Stimulated activated CD4-positive, alpha-beta T cell treated with anti-CD3 and anti-CD28 coated beads, Interleukin-1b, Interleukin-23, amount 100 ng/mL, for 1 hour (primary cell): ENCODE measurements at places on chromosomes 2 and 18.

DNA sequence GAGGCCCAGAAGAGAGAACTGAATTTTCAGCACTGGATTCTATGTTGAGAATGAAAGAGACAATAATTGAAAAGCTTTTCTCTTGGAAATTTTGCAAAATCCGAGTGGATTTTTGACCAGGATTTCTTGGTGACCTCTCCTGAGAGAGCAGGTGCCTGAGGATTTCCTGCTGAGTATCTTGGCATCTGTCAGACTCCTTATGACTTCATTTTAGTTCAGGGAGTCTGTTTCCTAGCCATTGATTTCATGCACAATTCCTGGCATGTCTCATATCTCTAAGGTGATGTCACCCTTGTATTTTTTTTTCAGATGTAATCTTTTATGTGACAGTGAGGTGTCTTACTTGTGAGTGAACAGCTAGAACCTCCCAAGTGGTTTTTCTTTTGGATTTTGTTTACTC lies 195.9 kb downstream of the NEDD4L start:
- no peak for DNase-seq

- DNase-seq: no peak
These were observed 275.3 kb upstream of the SLC14A2 start for GRCh38 chr18:45339810-45340550.

GRCh38 chr2:47259829-47260228 lies 104.7 kb upstream of the STPG4 start:
- no peak for DNase-seq

DNA sequence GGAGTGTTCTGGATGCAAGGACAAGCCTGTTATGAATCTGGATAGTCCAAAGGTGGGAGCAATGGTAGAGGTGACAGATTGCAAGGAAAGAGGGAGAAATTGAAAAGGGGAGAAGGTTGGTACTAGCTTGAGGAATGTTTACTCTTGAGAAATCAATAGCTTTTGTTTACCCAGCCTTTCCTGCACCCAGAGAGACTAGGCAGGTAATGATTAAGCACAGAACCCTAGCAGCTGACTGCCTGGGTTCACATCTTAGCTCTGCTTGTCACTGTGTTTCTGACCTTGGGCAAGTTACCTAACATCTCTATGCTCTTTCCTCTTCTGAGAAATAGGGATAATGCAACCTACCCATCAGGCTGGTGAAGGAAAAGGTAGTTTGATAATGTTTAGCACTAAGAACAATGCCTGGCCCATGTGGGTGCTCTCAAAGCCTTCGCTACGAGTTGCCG lies 178.6 kb downstream of the MGAT5 start:
- DNase-seq: no peak

- no peak for DNase-seq
These were observed 743.6 kb upstream of the FANCL start for GRCh38 chr2:58984731-58985130.

DNA sequence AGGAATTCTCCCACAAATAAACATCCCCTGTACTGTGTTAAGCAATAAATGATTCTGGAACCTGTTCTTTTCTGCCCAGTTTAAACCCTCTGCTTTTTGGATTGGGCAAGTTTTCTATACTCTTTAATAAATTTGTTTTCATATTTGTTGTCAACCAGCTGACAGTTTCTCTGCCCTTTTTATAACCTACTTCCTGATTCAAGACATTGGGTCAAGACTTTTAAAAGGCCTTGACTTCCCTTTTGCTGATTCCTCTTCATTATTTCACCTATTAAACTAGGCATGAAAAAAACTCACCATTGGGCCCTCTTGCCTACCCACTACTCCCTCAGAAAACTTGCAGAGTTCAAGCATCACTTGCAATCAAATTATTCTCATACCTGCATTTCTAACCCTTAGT lies 459.5 kb downstream of the ARHGAP15 start:
- no peak for DNase-seq

- no peak for DNase-seq
These were observed 4.4 kb downstream of the ACTG2 start for GRCh38 chr2:73897240-73897583.

DNA sequence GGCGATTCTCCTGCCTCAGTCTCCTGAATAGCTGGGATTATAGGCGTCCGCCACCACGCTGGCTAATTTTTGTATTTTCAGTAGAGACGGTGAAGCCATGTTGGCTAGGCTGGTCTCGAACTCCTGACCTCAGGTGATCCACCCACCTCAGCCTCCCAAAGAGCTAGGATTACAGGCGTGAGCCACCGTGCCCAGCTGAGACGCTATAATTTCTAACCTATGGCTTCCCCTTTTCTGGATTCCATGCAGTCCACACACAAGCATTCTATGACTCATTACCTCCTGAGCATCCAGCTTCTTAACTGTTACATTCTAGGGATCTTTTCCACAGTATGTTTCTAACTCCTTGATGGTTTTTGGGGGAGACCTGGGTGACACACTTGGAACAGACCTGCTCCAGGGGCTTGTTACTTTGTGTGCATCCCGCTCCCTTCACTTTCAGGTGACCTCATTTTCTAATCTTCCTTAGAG lies 11.8 kb upstream of the KCMF1 start:
- no peak for DNase-seq

GRCh38 chr2:38602136-38602731 lies 494 bp downstream of the HNRNPLL start:
- DNase-seq: no peak

DNA sequence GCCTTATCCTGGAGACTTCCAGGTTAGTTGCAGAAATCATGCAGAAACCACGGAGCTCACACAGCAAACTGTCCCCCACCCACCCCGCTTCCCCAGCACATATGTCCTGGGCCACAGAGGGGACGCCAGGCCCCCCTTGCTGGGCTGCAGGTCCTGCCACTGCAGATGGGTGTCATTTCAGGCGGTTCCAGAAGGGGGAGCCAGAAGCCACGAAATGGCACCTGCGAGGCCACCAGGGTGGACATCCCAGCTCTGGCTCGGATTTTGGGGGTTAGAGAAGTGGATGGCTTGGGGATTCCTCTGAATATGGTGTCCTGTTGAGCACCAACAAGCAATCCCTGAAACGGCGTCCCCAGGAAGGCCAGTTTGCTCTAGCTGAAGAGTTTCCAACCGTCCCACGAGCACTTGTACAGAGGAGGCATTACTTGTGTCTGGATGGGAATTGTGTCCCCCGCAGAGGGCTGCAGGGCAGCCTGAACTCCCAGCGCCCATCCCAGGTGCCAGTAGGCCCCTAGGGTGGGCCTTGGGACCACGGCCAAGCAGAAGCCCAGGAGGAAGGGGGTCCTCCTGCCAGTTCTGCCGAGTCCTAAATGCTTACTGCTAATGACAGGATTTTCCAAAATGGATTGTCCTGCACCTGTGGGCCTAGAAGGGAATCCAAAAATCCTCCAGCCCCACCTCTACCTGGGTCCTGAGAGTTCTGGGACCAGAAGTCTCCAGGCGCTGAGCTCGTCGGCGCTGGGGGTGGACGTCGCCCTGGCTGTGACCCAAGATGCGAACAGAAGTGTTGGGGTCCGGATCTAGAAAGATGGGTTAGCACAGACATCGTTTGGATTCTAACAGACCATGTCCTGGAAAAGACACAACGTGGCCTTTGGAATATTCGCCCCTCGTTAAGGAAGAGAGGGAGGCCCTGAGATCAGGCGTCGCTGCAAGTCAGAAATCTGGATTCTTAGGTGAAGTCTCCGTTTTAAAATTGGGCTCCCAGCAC lies 14.6 kb upstream of the NFATC1 start:
- DNase-seq: no peak

GRCh38 chr2:98454500-98455235 lies 10.0 kb downstream of the INPP4A start:
- DNase-seq: no peak

DNA sequence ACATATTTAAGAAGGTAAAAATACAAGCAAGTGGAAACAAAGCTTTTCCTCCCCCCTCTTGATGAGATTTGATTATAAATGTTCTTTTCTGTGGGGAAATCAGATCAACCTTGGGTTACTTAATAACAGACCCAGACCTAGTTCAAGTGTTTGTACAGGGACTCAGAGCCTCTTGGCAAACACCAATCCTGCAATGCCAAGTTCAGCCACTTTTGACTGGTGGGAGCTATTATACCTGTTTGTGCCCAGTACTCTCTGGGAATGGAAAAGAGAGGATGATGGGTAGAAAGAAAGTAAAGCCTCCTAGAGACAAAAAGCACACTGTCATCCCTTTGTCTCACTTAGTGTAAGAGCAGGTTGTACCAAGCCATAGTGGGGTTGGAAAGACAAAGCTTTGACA lies 63.8 kb upstream of the EPHA4 start:
- no peak for DNase-seq

- DNase-seq: no peak
These were observed 323.5 kb downstream of the AFF3 start for GRCh38 chr2:99818842-99819241.

DNA sequence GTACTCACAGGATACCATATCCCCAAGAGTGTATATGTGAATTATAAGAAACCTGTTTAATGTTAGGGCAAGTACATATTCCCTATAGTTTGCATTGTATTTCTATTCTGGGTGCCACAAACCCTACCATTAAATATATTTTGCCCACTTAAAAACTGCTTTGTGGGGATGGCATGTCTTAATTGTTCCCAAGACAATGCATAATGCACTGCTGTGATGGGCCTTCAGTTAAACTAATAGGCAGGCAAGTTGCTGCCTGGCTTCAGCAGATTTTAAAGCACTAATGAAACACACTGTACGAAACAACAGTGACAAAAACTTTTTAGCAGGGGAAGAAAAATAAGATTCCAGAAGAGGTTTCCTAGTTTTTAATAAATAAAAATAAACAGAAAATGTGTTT lies 104.8 kb upstream of the VRK2 start:
- no peak for DNase-seq

- DNase-seq: no peak
These were observed 157.2 kb downstream of the WDSUB1 start for GRCh38 chr2:159129269-159129668.

- no peak for DNase-seq
These were observed 23.7 kb upstream of the SPRED2 start for GRCh38 chr2:65456064-65456463.

GRCh38 chr18:52007105-52007504 lies 332.9 kb upstream of the DCC start:
- no peak for DNase-seq

GRCh38 chr18:9095297-9096006 lies 7.0 kb upstream of the NDUFV2 start:
- DNase-seq: no peak

DNA sequence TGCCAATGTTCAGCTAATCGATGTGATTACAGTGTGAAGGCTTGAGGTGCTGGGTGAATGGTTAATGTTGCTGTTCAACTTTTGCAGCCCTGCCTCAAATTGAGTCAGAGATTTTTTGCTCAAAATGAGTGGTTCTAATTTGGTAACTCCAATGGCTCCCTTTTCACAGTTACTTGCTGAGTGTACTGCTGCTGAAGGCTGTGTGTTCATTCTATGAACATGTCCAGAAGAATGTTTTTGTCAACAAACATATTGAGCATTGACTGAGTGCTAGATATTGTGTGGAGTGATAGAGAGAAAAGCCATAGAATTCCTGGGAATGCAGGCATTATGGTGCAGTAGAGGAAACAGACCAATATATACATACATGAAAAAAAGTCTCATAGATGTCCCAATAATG lies 39.0 kb upstream of the TCF4 start:
- no peak for DNase-seq

DNA sequence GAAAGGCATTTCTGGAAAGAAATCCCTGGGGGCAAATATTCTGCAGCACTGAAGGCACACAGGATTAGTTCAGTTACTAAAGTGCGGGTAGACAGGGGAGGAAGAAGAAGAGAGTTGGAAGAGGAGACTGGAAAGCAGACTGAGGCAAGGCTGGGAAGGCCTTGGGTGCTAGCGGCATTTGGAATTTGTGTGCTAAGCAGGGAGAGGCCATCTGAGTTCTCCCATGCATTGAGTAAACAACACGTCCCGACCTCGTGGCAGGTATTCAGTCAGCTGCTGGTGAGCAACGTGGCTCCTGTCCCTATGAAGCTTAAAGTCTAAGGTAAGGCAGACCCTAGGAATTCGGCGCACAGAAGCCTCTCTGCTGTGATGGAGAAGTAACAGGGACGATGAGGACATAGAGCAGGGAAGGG lies 30.7 kb downstream of the ATP8B1 start:
- DNase-seq: no peak

DNA sequence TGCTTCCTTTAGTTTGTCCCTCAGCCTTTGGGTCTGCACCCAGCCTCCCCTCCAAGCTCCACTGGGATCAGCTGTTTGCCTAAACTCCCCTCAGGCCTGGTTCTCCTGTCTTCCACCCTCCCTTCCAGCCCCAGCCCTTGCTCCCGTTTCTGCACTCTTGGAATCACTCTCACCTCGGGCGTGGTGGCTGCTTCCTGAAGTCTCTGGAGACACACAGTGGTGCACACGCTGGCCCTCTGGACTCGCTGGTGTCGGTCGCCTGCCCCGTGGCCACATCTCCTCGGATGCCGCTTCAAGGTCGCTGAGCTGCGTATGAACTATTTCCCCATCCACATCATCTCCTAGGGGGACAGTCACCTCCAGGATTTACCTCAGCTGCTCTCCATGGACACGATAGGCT lies 46.3 kb downstream of the PSMG2 start:
- DNase-seq: no peak

DNA sequence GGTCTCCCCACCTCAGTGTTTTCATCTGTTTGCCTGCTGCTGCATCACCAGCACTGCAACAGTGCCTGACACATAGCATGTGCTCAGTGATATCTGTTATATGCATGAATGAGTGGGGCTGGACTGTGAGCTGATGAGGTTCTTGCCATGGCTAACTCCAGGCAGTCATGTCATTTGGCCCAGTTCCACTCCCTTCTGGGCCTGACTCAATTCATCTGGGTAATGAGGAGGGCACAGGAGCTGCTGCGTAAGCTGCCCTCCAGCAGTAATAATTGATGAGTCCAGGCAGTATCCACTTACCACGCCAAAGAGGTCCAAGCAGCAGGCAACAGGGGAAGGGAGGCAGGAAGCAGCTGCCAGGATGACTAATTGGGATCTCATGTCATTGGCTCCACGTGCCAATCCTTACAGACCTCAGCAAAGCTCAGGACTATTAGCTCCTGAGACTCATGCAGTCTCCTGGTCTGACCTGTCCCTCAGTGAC lies 34.1 kb upstream of the MAT2A start:
- DNase-seq: no peak

GRCh38 chr2:183081911-183082310 lies 3.4 kb downstream of the DUSP19 start:
- no peak for DNase-seq

DNA sequence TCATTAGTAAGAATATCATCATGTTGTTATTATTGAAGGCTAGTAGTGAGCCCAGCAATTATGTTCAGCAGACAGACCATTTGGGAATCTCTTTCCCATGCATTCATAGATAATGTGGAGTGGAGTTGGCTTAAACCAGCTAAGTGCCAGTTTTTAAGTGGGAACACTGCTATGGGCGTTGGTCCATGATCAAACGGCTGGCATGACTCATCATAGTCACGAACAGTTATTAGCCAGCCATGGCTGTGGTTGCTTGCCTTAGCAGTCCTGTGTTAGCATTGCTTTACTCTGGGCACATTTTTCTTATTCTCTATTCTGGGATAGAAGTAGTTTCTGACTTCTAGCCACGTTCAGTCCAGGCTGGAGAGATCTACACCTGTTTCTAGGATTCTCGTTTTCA lies 17.7 kb downstream of the EIF4E2 start:
- DNase-seq: no peak

GRCh38 chr18:23626451-23627279 lies 36.0 kb downstream of the ANKRD29 start:
- no peak for DNase-seq
